ENCODE measurements at places on chromosomes 6 and 20.

DNA sequence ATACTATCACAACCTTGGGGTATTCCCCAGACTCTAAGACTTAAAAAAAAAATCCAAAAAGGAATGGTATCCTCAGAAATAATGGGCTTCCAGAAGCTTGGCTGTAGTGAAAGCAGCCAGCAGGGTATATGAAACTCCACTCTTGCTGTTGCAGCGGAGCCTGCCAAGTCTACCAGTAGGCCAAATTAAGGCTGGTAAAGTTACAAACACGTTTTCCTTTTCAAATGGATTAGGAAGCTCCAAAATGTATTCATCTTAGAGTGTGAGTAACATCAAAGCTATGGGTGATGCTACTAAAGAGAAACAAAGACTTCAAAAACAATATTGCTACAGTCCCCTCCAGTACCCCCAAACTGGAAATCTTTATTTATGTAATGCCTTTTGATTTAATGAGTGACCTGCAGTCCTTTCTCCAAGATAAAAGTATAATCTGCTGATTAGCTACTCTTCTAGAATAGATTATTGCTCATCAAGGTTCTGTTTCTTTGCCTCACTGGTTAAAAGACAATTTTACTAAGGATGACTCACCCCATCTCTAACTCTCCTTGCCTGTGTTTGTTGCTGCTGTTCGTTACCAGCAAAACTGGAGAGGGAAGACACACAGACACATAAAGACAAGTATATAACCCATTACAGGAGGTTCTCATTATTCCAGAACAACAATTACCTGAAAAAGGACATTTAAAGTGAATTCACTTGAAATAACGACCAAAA is 84.9 kb downstream of the BTBD9 start:
- no peak for DNase-seq

DNA sequence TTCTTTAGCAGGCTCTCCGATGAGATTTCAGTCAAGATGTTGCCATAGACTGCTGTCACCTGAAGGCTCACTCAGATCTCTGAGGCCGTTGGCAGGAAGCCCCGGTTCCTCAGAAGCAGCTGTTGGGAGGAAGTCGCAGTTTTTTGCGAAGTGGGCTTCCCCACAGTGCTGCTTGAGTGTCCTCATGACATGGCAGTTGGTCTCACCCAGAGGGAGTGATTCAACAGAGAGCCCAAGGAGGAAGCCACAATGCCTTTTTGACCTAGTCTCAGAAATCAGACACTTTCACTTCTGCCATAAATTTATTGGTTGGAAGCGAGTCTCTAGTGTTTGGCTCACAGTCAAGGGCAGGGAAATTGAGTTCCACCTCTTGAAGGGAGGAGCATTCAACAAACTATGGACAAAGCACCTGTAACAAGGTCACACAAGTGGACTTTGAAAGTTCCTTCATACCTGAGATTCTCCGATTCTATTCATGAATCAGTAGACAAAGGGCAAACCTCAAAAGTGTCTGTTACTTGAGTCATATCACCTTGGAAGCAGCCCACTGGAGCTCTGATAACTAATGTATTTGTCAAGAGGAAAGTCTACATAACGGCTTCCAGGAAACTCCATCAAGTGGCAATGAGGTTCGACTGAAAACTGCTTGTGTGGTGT is 208.3 kb downstream of the TASP1 start:
- no peak for DNase-seq

DNA sequence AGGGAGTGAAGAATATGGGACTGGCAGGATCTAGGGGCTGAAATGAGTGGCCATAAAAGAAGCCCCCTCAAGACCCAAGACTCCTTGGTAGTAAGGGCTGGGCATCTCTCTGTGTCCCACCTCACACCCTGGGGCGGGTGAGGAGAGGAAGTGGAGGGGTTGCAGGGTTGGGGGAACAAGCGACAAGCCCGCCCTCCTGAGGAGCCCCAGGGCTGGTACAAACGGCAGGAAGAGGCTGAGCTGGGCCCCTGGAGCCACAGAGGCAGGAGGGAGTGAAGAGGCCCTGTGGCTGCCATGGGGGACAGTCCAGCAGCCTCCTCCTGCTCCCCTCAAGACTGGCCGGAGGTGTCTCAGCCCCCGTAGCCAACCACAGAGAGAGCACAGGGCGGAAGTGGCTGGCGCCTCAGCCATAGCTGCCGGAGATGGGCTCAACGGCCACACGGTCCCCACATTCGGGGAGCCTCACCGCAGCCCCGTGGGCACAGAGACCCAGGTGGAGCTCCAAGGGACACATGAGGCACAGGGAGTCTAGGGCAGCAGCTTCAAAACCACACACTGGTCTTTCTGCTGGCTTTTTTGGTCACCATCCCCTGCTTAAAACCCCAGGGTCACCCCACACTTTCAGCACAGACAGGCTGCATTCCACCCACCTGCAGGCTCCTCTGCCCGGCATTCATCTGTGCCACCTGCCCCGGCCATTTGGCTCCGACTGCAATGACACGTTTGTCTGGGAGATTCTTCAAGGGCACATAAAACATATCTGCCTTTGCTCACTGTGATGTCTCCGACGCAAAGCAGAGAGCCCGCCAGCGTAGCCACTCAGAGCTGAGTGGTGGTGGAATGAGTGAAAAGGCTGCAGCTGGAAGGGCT is 524 bp downstream of the C20orf203 start:
- DNase-seq = no peak

DNA sequence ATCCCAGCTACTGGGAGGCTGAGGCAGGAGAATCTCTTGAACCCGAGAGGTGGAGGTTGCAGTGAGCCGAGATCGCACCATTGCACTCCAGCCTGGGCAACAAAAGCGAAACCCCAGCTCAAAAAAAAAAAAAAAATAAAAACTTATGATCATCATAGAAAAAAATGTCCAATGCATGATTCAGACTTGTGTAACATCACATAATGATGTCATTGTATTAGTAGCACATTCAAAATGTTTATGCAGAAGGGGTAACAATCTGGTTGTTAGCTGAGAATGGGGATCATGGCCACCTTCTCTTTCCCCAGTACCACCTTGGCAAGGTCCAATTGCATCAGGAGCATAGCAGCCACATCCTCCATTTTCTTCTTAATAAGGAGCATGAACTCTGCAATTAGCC is 137.6 kb upstream of the MARCKS start:
- DNase-seq = no peak

GRCh38 chr6:134041093-134041492 is 11.3 kb downstream of the SLC2A12 start:
- DNase-seq = no peak

DNA sequence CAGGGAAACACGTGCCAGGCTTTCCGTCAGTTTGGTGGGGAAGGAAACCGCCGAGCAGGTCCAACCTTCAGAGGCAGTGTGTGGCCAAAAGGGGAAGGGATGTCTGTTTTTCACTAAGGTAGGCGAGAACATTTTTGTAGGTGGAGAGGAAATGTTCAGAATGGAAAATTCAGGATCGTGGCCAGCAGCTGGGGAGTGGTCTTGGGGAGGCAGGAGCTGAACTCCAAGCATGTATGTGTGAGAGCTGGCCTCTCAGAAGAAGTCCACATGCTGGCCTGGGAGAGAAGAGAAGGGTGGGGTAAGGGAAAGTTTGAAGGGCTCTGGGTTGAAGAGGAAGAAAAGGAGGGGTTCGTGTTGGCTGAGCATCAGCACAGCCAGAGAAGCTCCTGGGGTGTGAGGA is 74.9 kb downstream of the SYNDIG1 start:
- DNase-seq = no peak

DNA sequence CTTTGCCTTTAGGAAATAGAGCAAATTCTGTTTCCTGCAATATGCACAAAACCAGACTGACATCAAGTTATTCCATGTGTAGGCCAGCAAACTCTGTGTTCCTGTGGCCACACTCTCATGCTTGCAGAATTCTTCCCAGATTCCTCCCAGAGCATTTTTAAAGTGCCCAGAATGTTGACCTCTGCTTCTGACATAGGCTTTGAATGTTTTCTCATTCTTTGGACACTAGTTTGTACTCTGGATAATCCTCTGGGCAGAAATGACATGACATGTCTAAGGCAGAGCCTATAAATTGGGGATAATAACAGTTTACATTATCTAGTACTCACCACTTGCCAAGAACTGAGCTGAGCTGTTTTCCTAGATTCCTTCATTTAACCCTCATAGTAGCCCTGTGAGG is 9.2 kb upstream of the EFHC1 start:
- no peak for DNase-seq

DNA sequence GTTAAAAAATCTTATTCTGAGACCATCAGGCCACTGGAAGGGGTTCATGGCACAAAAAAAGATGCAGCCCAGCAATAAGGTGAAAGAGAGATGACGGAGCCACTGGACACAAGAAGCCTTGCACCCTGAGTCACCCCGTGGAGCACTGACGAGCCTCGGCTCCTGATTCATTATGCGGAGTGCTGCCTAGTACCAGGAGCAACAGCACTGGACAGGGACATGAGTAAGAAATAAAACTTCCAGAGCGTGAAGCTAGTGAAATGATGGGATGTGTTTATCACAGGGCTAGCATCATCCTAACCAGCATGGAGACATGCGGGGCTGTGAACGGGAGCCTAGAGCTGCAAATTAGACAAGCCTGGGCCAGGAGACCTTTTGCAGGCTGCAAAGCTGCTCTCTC is 53.3 kb downstream of the RNASET2 start:
- DNase-seq = no peak

DNA sequence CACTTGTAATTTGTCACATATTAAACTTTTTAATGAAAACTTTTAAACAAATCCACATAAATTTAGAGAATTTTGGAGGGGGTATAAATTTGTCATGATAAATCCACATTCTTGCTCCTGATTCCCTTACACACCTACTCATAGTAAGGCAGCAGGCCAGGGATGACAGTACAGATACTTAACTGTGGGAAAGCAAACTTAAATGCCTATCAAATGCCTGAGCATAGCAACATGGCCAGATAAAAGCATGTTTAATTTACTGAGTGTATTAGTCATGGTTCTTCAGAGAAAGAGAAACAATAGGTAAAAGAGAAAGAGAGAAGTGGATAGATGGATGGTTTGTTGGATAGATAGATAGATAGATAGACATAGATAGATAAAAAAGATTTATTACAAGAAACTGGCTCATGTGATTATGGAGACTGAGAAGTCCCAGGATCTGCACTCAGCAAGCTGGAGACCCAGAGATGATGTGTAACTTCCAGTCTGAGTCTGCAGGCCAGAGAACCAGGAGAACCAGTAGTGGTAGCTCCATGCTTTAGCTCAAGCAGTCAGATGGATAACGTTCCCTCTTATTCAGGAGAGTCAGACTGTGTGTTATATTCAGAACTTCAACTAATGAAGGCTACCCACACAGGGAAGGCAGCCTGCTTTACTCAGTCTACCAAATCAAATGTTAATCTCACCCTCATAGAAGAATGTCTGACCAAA is 15.9 kb upstream of the ADGRF1 start:
- no peak for DNase-seq

DNA sequence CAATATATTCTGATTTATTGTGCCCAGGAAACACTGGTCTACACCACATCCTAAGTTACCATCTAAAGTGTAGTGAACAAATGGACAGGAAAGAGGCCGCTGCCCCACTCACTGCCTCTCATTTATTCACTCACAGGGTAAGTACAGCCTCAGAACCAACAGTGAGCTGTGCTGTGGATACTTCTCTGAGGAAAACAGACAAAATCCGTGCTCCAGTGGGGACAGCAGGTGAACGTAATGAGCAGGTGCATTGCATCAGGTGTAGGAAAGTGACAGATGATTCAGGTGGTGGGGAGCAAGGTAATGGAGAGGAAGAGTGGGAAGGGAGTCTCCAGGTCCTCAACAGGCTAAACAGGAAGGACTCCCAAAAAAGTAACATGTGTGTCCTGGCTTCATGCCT is 8.4 kb upstream of the ULBP2 start:
- DNase-seq = no peak

DNA sequence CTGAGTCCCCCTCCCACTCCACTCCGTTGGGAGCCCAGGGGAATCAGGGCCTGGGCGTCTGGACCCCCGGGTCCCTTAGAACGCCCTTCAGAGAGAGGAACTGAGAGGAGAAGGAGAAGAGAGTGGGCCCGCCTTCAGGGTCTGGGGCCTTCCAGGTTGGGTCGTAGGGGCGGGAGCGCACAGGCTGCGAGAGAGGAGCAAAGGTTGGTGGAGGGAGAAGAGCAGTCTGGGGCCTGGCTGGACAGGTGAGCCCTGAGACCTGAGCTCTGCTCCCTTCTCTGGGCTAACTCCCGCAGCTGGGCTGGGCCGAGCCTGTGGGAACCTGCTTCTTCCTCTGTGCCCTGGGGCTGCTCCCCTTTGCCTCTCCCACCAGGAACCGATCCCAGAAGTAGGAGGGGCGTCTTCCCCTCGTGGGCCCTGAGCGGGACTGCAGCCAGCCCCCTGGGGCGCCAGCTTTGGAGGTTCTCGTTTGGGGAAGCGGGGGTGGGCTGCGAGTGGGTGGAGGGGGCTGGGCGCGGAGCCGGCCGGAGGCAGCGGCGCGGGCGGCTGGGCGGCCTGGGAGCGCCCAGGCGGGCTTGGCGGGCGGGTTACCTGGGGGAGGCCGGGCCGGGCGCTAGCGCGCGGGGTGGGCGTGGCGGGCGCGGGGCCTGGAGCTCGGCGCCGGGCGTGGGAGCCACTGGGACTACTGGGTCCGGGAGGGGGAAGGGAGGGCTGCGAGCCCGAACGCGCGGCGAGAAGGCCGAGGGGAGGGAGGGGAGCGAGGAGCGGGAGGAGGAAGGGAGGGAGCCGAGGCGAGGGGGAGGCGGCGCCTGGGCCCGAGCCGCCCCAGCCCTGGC is at the start of gene DDR1:
TSS of gene DDR1 (plus strand) at position 835 of the 836 bp plus-strand sequence. CDS start 4,211 bp downstream, outside the sequence.
- DNase-seq = peak; percentile 28

DNA sequence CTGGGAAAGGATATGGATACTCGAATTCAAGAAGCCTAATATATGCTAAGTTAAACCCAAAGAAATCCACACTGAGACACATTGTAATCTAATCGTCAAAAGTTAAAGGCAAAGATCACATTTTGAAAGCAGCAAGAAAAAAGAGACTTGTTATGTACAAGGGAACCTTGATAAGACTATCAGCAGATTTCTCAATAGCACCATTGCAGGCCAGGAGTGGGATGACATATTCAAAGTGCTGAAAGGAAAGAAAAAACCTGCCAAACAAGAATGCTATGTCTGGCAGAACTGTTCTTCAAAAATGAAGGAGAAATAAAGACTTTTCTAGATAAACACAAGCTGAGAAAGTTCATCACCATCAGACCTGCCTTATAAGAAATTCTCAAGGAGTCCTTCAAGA is 75.2 kb downstream of the COL21A1 start:
- no peak for DNase-seq

Measured in tibial nerve (tissue), 4 donors.